ENCODE measurements at places on chromosomes 13 and 19.

DNA sequence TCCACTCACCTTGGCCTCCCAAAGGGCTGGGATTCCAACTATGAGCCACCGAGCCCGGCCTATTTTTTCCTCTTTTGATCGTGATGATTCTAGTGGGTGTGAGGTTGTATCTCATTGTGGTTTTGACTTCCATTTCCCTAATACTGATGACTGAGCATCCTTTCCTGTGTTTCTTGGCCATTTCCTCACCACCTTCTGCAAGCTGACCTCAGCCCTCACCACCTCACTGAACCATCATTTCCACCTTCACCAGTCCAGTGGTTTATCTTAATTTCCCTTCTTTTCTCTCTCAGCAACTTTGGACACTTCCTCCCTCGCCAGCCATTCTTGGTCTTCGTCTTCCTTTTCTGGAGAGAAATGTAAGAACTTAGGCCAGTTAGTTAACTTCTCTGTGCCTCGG lies 13.0 kb upstream of the BICRA start:
- no peak for DNase-seq

GRCh38 chr13:102905905-102906771 lies 60.3 kb downstream of the ERCC5 start:
- DNase-seq = no peak

- DNase-seq = no peak
These were observed 111.2 kb downstream of the KLF5 start for GRCh38 chr13:73169971-73170370.

DNA sequence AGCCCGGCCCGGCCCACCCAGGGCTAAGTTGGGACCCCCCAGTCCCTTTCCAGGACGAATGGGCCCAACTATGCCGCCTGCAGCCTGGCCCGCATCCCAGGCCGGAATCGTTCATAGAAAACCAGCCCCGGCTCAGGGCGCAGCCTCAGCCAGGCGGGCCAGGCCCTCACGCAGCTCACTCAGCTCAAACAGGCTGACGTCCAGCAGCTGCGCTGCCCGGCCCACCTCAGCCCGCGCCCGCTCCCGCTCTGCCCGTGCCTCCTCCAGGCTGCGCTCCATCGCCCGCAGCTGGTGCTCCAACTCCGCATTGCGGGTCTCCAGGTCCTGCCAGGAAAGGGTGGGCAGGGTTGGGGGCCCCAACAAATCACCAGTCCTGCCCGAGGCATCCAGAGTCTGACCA lies 9.8 kb downstream of the DDX49 start:
- no peak for DNase-seq

GRCh38 chr19:13277104-13277809 lies 127.0 kb downstream of the IER2 start:
- DNase-seq = peak; percentile 67

DNA sequence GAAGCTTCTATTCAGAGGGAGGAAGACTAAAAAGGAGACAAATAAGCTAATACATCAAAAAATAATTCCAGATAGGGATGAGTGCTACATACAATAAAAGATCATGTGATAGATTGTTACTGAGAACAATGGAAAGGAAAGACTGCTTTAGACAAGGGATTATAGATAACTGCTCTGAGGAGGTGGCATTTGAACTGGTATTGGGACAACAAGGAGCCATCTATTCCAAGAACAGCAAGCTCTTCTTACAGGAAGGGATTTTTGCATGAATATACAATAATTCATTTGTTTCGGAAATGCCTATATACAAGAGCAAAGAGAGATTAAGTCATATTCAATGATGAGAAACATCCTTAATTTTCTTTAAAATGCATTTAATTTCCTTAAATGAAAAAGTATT lies 540.5 kb upstream of the KLF12 start:
- DNase-seq = no peak

DNA sequence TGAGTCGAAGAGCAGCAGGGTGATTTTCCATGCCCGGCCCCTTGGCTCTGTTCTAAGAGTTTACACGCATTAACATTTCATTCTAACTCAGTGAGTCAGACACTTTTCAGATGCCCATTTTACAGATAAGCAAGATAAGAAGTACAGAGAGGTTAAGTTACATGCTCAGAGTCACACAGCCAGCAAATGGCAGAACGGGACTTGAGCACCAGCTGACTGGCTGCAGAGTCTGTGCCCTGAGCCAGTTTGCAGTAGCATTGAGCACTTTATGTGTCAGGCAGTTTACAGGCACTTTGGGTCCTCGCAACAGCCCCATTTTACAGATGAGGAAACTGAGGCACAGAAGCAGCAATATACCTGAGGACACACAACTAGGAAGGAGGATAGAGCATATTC lies 19.0 kb downstream of the CCDC8 start:
- DNase-seq = no peak

DNA sequence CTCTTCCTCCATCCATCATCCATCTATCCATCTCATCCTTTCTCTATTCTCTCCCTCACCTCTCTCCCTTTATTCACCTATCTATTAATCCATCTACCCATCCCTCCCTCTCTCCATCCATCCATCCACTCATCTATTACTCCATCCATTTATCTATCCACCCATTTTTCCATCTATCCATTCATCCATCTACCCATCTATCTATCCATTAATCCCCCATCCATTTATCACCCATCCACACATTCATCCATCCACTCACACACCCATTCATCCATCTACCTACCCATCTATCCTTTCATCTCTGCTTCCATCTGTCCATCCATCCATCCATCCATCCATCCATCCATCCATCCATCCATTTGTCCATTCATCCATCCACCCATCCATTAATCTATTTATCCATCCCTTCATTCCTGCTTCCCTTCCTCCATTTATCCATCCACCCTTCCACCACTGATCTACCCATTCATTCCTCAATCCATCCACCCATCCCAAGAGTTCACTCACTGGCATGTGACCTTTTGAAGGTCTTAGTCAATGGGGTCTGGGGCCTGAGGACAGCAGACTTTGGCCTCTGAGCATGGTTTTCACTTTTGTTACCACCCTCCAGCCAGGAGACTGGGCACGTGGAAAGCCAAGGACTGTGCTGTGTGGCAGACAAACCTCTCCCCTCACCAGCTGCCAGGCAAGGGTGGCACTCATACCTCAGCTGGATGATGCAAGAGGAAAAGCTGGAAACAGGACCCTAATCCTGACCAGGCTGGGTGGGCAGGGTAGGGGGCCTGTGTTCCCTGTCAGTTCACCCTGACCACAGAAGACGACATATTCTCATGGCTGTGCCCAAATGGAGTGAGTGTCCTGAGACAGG lies 126.7 kb downstream of the URI1 start:
- DNase-seq = no peak

GRCh38 chr13:37868691-37869505 lies 674 bp downstream of the TRPC4 start:
- no peak for DNase-seq

GRCh38 chr19:13995878-13996765 lies 10.0 kb downstream of the RFX1 start:
- DNase-seq = no peak
